ENCODE measurements at places on chromosomes 5 and 9. TPM values are rescaled to one million over a fixed set of nuclear protein-coding genes. Genes with fewer than 3 reads are reported as not detected.

DNA sequence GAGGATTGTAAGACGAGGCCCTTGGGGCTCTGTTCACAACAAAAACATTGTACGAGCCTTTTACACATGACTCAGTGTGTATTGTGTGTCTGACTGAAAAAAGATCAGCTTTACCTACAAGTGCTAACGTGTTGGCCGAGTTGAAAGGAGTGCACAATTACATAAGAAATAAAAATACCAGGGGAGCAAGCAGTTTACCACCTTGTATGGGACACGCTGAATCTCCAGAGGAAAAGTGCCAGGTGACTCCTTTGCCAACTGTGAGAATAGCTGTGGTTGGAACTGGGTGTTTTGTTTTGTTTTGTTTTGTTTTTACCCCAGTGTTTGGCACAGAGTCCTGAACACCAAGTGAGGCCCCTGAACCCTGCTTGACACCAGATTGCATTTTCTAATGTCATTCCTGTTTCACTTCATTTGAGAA, 32.8 kb upstream of the ZSWIM6 start:
- H3K27ac ChIP-seq = no peak overlapping the region
- peaks cover 4% of the 10 kb centered on the region for H3K4me1 ChIP-seq
- no peaks in the 10 kb centered on the region for H3K36me3 ChIP-seq
- H3K27me3 ChIP-seq = no peaks in the 10 kb centered on the region
- no peak for DNase-seq

The SLC34A3 gene
- total RNA-seq = not detected

GRCh38 chr9:99762470-99762869, 59.2 kb upstream of the NR4A3 start:
- H3K4me3 ChIP-seq = no peak overlapping the region
- H3K36me3 ChIP-seq = no peaks in the 10 kb centered on the region
- peaks cover 14% of the 10 kb centered on the region for H3K27me3 ChIP-seq
- H3K4me1 ChIP-seq = peaks cover 2% of the 10 kb centered on the region

DNA sequence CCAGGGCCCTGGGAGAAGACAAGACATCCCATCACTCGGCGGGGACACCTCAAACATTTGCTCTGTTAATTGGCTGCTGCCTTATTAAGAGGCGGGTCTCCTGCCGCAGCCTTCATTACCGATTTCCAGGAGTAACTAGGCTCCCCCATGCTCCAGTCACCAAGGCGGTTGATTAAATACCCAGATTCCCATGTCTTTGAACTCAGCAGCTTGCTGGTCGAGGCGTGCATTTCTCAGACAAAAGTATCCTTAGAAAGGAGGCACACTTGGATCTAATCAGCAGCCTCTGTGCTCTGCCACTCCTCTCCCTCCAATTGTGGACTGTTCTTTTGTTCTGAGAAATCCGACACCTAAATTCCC, 228.8 kb downstream of the FSTL4 start:
- no peaks in the 10 kb centered on the region for H3K4me1 ChIP-seq
- no peaks in the 10 kb centered on the region for H3K36me3 ChIP-seq
- H3K27ac ChIP-seq = no peak overlapping the region
- no peak overlapping the region for H3K4me3 ChIP-seq

The PRR16 gene
- total RNA-seq = not detected

DNA sequence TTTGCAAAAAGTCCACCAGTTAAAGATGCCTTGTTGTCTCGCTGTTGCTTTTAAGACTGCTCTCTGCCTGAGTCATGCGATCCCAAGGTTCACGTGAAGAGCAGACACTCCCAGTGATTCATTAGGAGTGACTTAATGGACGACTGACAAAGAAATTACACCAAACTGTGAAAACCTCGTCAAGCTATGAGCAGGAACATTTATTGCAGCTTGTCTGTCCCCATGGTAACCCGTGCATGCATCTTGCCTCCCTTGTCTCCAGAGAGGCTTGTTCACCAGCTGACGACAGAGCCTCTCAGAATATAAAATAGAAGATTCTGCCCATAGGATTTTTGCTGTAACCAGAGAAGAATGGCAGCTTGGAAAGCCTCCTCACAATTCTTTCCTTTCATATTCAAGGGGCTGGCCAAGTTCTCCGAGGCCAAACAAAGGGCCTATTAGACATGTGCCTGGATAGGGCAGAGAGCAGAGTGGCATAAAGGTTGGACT, 352.7 kb downstream of the SPOCK1 start:
- DNase-seq = no peak
- no peaks in the 10 kb centered on the region for H3K4me1 ChIP-seq
- H3K27ac ChIP-seq = no peak overlapping the region
- no peak overlapping the region for H3K4me3 ChIP-seq

GRCh38 chr9:35563791-35564197, 41.3 kb upstream of the TESK1 start:
- H3K27me3 ChIP-seq = no peaks in the 10 kb centered on the region
- DNase-seq = no peak
- H3K4me3 ChIP-seq = no peak overlapping the region
- no peaks in the 10 kb centered on the region for H3K36me3 ChIP-seq
- peak overlapping the region; percentile 30 for H3K27ac ChIP-seq

DNA sequence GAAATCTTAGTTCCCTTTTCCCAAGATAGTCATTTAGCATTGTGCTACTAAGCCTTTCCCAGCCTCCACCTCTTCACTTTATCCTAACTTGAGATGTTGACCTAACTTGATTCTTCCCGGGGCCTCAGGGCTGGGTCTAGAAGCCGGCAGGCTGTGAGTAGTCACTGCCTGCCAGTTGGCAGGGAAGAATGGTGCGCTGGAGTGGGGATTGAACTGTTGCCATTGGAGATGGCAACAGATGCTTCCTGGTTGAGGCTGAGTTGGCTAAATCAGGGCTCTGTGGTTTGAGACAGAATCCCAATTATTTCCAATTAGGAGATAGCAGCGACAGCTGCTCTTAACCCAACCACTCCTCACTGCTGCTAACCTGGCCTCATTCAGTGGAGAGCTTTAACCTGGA, 343.1 kb downstream of the BRINP1 start:
- H3K27me3 ChIP-seq = no peaks in the 10 kb centered on the region
- H3K36me3 ChIP-seq = no peaks in the 10 kb centered on the region
- no peak overlapping the region for H3K4me3 ChIP-seq
- DNase-seq = no peak
- no peaks in the 10 kb centered on the region for H3K4me1 ChIP-seq
